ENCODE measurements at places on chromosomes 1 and 21. TPM values are rescaled to one million over a fixed set of nuclear protein-coding genes. Genes with fewer than 3 reads are reported as not detected.

Gene SPOCD1
- total RNA-seq, result 7.3 TPM

Gene KIF21B
- 18.9 TPM for total RNA-seq

Gene SZT2
- 33.3 TPM for total RNA-seq

Gene EVI5
- total RNA-seq, result 38.8 TPM

DNA sequence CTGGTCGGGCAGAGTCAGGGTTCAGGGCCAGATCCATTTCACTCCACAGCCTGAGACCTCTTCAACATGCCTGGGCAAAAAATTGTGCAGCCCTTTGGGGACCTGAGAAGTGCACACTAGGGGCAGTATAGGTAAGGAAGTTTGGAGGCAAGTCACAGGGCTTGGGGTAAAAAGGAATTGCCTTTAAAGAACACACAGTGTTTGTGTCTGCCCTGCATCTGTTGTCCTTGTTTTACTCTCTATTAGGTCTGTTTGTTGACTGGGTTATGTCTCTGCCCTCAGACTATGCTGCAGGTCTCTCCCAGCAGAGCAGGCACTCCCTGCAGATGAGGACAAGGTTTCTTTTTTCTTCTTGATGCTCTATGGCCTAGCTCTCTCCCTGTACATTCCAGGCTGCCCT is 22.0 kb downstream of the LDLRAD2 start:
- no peak for DNase-seq

DNA sequence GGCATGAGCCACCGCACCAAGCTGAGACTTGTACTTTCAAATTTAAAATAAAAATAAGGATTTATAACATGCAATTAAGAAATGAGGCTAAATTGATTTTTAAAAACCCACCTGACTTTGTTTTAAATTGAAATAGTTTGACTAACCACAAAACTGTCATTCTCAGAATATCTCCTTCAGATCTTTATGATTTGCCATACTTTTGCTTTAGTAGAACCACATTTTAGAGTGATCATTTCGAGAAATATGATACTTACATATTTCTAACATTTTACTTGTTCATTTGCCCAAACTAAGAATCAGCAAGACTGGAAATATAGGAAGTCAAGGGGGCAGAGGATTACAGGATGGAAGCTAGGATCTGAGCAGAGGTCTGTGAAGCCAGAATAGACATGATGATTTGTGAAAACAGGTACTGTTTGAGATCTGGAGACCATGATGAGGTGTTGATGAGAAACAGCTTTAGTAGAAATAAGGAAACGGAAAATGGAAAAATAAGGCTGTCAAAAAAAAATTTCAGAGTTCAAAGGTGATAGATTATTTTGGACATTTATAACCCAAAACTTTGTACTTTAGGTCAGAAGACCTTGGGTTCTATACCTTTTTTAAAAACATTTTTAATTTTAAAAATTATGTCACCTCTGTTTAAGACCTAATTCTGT is 44.8 kb downstream of the GIPC2 start:
- no peak for DNase-seq

DNA sequence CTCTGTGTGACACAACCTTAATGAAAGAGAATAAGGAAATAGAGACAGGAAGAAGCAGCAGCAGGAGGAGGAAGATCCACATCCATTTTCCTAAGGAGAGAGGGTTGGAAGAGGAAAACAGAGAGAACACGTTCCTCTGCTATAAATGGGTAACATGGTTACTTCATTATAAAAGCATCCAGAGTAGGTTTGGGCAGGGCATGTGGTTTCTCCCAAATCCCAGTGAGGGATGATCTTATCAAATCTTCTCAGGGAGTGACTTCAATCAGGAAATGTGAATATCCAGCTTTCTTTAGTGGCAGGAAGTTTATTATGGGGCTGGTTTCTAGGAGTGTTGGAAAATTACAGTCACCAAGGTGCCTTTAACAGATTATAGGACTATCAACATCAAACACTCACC is 11.1 kb downstream of the CYP2J2 start:
- no peak for DNase-seq

GRCh38 chr1:50877641-50878040 is 82.4 kb downstream of the FAF1 start:
- DNase-seq, result no peak

DNA sequence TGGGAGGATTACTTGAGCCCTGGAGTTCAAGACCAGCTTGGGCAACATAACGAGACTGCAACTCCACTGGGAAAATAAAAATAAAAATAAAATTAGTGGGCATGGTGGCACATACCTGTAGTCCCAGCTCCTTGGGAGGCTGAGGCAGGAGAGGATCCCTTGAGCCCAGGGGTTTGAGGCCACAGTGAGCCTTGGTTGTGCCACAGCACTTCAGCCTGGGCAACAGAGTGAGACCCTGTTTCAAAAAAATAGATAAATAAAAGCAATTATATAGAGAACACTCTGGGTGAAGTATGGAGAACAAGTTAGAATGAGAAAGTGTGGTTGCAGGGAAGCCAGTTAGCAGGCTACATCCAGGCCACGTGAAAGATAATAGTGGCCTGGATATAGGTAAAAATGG is 25.7 kb downstream of the CXADR start:
- no peak for DNase-seq

DNA sequence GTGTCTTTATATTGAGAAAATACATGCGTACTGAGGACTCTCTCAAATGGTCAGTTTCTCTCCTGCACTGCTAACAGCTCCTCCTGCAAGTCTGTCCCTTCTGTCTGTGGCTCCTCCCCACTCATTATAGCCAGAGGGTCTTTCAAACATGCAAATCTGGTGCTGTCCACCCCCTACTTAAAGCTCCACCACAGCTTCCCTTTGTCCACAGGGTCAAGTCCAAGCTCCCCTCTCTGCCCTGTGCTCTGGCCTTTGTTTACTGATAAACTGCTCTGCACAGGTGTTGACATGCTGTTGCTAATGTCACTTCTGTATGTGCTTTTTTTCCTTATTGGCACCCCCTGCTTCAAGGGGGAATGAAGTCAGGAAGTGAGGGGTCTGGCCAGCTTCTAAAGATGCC is 47.7 kb upstream of the GPR37L1 start:
- no peak for DNase-seq

DNA sequence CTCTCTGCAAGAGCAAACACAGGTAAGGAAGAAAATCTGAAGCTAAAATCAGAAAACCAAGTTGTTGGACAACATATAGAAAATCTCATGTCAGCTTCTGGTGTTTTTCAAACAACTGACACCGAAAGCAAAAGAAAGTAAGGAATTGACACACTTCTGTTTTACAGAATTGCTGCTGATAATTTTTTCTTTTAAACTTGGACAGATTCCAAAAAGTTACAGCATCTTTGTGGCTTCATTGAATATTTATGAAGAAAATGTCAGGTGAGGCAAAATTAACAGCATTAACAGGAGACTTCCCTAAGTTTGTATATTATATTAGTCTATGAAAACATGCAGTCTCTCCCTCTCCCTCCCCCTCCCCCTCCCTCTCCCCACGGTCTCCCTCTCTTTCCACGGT is 14.9 kb upstream of the CTSS start:
- no peak for DNase-seq

- no peak for DNase-seq
These were observed 33.9 kb downstream of the DDR2 start for GRCh38 chr1:162666006-162666645.

- no peak for DNase-seq
These were observed 17.8 kb downstream of the SFPQ start for GRCh38 chr1:35175098-35175576.

- DNase-seq, result no peak
These were observed 176.9 kb upstream of the CAMK1G start for GRCh38 chr1:209406595-209406994.

DNA sequence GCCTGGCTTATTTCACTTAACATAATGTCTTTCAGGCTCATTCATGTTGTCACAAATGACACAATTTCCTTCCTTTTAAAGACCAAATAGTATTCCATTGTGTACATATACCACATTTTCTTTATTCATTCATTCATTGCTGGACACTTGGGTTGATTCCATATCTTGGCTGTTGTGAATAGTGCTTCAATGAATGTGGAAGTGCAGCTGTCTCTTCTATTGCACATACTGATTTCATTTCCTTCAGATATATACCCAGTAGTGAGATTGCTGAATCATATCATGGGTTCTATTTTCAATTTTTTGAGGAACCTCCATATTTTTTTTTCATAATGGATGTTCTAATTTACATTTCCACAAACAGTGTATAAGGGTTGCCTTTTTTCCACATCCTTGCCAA is 38.6 kb upstream of the WLS start:
- no peak for DNase-seq

DNA sequence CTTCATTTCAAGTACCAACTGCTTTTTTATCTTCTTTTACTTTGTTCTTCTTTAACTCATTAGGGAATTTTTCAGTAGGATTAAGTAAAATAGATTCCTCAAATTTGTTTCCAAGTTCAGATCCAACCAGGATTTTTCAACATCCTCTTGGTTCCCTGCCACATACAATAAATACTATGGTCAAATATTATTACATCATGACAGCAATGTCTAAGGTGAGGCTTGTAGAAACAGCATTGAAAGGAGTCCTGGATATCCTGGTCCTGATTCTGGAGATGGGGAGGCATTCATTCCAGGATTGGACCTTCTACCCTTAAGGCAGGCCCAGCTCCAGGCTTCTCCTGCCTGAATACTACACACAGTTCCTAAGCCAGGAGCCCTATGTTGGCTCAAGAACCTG is 80.2 kb upstream of the F3 start:
- no peak for DNase-seq

DNA sequence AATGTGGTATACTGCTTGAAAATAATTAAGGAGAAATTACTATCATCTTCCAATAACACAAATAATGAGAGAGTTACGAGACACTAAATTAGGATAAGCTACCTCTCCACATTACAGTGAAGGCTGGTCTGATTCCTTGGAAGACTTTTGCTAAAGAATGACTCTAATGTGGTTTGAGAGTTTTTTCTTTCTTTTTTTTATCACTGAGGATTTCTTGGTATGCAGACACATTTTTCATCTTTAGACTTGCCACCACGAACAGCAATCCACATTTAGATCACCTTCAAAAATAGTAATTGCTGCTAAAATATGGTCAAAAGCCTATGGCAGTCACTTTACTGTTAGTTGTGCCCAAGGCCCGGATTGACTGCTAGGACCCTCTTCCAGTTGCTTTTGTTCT is 16.6 kb upstream of the TMEM35B start:
- no peak for DNase-seq
